ENCODE measurements at places on chromosomes 12 and 14.

- no peak for DNase-seq
Measured at GRCh38 chr14:80202888-80203562, 8.3 kb downstream of the DIO2 start.

- no peak for DNase-seq
Measured at GRCh38 chr14:36976571-36977023, 195.8 kb downstream of the SLC25A21 start.

DNA sequence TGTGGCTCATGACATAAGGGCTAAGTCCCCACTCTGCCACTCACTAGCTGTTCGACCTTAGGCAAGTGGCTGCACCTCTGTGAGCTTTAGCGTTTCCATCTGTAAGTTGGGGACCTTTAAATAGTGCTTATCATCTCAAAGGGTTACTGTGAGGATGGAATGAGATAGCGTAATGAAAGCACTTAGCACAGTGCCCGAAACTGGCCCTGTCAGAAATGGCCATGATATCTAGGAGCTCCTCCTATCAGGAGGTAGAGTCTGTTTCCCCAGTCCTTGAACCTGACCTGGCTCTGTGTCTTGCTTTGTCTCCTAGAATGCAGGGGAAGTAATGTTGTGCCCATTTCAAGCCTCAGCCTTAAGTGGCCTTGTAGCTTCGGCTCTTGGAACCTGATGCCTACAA lies 211.0 kb downstream of the RBM19 start:
- no peak for DNase-seq

- DNase-seq = no peak
Measured at GRCh38 chr12:104805186-104805585, 152.9 kb downstream of the SLC41A2 start.

DNA sequence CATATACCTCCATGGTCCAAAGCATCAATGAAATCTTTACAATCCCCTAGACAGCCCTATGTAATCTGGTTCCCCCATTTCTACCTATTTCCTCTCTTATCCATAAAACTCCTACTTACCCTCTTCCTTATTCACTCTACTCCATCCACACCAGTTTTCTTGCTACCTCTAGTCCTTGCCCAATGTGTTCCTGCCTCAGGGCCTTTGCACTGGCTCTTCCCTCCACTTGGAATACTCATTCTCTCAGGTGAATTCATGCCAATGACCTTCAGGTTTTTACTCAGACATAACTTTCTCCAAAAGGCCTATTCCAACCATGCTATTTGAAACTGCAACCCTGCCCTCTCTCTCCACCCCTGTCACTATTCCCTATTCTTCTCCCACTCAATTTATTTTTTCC lies 138.7 kb upstream of the KRR1 start:
- DNase-seq = no peak

DNA sequence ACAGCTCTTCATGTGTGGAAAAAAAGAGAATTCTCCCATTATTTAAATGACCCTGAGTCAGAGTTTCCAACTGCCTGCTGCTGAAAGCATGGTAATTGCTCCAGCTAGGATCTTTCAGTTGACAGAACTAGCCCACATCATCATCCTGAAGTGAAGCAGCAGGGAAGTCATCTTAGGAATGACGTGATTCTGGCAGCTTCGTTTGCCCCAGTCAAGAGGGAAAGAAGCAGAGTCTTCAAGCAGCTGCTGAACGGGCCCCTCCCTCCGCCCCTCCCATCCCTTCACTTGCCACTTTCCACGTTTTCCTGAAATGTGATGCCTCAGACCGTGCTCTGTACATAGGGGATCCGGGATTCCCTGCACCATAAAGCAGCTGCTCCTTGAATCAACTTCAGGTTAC lies 455.0 kb upstream of the TMEM132C start:
- no peak for DNase-seq

DNA sequence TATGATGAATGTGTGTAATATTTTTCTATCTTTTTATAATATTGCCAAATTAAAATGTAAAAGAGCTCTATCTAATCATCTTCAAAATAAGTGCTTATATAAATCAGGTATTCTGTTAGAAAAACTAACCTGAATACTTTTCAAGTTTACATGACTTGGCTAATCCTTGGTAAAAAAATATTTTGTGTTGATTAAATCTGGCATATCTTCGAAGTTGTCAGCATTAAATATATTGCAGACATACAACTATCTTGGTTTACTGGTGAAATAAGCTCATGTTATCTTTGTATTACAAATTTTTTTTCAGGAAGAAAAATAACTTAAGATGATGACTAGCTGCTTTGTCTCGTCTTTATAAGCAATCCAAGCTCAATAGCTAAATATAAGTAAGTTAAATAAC lies 39.6 kb downstream of the MGAT4C start:
- no peak for DNase-seq

DNA sequence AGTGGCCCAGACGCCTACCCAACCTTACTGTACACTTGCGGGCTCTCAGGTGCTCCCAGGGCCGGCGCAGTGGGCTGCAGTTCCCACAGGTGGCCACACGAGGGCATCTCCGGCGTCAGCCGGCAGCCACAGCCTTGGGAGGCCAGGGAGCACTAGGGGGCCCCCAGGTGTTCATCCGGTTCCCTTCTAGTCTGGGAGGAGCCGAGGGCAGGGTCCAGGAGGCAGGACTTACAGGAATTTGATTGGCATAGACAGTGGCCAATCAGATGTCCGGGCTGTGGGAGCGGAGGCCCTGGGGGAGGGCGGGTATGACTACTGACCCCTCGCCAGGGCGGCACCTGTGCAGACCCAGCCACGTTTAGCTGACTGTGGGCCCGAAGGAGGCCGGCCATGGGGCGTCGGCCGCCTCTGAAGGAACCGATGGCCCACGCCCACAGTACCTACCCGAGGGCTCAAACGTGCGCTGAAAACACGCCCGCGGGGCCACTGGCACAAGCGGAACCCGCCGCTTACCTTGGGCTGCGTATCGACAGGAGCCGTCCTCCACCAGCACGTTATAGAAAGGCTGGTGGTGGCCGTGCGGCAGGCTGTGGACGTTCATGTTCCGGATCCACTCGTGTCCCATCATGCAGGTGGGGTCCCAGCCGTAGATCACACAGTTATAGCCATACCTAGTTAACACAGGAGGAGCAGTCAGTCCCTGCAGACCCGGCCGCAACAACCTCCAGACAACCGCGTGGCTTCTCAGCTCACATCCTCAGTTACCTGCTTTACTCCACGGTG lies 34.8 kb downstream of the FBXO21 start:
- peak; percentile 73 for DNase-seq

GRCh38 chr12:70258605-70259403 lies 15.6 kb downstream of the CNOT2 start:
- no peak for DNase-seq

- no peak for DNase-seq
Measured at GRCh38 chr12:135138-135537, 68.6 kb downstream of the IQSEC3 start.

DNA sequence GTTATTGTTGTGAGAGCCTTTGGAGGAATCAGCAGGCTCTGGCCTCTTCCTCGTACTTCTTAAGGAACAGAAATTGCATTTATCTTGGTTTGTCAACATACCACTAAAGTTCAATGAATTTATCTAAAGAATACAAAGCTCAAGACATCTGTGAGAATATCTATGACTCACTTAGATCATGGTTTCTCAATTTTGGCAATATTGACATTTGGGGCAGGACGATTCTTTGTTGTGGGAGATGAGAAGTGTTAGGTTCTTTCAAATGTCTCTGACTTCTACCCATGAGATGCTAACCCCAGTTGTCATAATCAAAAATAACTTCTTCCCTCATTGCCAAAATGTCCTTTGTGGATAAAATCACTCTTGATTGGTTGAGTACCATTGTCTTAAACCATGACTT lies 1190.3 kb downstream of the GALC start:
- DNase-seq = no peak

DNA sequence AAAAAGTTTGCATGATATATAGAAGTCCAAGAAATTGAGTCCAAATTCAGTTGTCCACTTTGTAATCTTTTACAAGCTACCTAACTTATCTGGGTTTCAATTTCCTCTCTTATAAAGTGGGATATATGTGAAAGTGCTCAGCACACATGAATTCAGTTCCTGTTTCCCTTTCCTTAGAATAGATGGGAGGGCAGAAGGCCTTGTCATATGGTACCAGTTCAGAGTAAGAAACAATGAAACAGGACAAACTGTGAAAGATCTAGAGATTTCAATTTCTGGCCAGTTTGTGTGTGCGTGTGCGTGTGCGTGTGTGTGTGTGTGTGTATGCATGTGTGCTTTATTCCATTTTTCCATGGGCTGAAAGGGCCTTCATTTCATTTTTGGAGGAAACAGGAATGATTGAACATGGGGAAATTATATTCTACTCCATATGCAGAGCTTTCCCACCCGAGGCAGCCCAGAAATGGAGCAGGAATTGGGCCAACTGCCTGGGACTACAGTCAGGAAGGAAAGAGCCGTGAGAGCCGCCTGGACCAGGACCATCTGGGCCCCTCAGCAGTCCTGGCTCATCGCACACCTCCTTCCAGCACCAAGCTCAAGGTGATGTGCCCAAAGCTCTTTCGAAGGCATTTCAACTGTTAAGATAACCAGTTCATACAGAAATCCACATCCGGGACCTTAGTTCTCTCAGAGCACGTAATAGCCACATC lies 183.2 kb downstream of the EPS8 start:
- no peak for DNase-seq

All from LNCaP clone FGC (cell line).